ENCODE measurements at places on chromosomes 11 and 22. TPM values are rescaled to one million over a fixed set of nuclear protein-coding genes. Genes with fewer than 3 reads are reported as not detected.

GRCh38 chr11:19878520-19878919 is 165.9 kb downstream of the NAV2 start:
- DNase-seq: no peak

DNA sequence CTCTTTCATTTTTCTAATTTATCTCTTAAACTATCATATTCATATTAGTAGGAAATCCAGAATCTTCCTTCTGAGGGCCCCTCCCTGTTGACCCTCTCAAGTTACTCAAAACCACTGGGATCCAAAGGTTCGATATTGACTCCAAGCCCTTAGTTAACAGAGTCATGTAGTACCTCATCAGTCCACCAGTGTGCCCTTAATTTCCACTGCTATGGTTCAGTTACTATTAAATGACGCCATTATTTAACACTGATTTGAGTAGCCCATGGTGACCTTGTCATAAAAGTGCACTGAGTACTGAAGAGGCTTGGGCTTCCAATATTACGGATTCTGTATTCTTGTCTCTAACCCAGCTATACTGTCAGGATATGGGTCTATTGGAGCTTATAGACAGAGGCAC is 91.9 kb upstream of the MS4A8 start:
- DNase-seq: no peak

DNA sequence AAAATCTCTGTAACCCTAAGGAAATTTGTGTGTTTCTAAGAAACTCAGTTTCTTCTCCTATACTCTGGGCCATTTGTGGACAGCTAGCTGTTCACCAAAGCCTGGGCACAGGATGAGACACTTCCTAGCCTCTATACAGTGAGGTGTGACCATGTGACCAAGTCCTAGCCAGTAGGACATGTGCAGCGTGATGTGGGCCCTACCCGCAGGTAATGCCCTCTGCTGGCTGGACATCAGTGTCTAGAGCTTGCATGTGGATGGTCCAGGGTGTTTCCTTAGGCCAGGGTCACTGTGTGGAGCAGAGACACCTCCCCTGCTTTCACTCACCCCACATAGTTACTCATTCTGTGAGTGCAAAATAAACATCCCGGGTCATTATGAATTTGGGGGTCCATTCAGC is 100.5 kb downstream of the LARGE1 start:
- no peak for DNase-seq

DNA sequence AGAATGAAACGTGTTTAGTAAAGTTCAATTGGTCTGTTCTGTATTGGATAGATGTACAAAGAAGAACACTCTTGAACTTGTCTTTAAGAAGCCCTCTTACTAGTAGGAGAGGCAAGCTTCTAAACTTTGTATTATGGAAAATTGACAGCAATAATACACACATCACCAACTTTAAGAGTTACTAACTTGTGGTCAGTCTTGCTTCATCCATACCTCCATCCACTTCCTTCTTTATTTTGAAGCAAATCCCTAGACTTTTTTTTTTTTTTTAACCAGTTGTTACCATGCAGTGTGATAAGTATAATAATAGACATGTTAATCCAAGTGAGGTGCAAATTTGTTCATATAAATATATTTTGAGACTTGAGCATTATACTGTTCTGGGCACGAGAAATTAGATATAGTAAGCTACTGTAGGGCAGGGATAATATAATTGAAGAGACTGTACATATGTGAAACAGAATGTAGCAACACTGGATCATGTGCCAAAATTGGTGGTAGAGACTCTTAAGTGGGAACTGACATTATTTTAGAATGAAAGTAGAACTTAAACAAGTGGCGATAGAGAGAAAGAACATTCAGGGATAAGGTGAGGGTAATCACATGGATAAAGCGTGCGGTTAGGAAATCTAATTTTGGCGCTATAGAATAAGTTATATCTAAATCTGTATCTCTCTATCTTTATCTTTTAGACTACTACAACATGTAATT is 6.5 kb downstream of the FAR1 start:
- no peak for DNase-seq

GRCh38 chr22:25563761-25564319 is 635 bp upstream of the GRK3 start:
- DNase-seq: no peak

DNA sequence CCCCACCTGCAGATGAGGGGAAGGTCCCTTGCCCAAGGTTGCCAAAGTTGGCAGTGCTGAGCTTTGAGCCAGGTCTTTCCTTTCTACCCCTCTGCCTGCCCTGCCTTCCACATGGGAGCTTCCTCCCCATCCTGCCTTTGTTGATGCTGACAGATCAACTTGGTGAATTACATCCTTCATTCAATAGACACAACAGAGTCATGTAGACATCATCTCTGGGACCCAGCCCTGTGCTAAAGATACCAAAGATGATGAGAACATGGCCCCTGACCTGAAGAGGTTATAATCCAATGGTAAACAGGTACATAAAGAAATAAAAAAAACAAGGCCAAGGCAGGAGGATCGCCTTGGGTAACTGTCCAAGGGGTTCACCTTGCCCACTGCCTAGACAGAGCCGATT is 42.4 kb upstream of the MAPK1 start:
- no peak for DNase-seq

DNA sequence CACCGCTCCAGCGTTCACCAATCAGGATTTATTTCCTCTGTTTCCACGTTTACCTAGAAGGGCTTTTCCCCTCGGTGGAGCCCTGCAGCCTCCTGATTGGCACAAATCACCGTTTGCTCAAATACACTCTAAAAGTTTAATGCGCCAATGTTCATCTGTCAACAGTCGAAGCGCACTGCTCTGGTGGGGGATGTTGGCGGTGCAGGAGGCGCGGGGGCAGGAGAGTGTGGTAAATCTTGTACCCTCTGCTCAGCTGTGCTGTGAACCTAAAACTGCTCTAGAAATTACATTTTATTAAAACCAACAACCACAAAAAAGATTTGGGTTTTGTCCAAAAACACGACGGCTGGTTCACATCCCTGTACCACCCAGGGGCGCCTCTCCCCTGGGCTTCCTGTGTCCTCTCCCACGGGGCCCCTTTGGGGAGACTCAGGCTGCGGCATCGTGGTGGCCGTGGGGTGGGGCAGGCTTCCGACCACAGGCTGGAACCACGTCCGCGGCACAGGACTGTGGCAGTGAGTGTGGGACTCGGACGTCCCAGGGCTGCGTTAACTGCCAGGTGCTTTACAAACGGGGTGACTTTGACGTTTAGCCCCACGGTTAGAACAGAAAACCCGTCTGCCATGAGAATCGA is 13.5 kb downstream of the TTLL8 start:
- DNase-seq: no peak

DNA sequence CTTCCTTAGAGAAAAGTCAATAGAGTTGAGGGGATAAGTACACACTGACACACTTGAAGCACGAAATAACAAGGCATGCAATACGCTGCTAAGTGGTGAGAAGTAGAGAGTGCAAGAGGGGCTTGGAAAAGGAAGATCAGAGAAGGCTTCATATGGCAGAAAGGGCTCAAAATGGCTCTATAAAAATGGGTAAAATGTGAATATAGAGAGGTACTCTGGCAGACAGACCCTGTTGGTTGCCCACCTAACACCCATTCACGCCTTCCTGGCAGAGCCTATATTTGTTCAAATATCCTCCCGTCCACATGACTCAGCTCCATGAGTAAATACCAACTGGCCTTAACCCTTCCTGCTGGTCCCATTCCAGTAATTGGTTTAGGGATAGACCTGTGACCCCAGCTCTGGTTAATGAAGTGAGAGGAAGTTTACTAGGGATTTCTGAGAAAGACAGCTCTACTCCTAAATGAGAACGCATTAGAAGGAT is 38.9 kb upstream of the CCDC34 start:
- DNase-seq: no peak

The CASTOR1 gene
- 11.1 TPM for total RNA-seq

The DUSP8 gene
- 2.6 TPM for total RNA-seq

The BATF2 gene
- 0.46 TPM for total RNA-seq

The VSIG10L2 gene
- total RNA-seq: not detected

The MIOX gene
- total RNA-seq: 1.4 TPM
